Right ventricle myocardium inferior (tissue), 1 donor: ENCODE measurements at places on chromosomes 12 and 14. TPM values are rescaled to one million over a fixed set of nuclear protein-coding genes. Genes with fewer than 3 reads are reported as not detected.

FSCB gene
- not detected for total RNA-seq

TSPAN19 gene
- total RNA-seq, result 0.49 TPM

CIDEB gene
- total RNA-seq, result 4.3 TPM

FITM1 gene
- 129 TPM for total RNA-seq

KRT75 gene
- total RNA-seq, result not detected

GRCh38 chr14:70585231-70585630 is 15.2 kb downstream of the MED6 start:
- no peak for DNase-seq

GRCh38 chr12:49232940-49233841 is 31.7 kb upstream of the TUBA1C start:
- DNase-seq, result peak; percentile 81

- DNase-seq, result no peak
Measured at GRCh38 chr14:61992139-61992538, 229.9 kb downstream of the SNAPC1 start.

GRCh38 chr14:75548544-75548943 is 26.3 kb downstream of the BATF start:
- DNase-seq, result no peak

- DNase-seq, result no peak
Measured at GRCh38 chr12:13176256-13176655, 20.3 kb upstream of the EMP1 start.

GRCh38 chr14:81193924-81194633 is 26.7 kb downstream of the GTF2A1 start:
- no peak for DNase-seq

DNA sequence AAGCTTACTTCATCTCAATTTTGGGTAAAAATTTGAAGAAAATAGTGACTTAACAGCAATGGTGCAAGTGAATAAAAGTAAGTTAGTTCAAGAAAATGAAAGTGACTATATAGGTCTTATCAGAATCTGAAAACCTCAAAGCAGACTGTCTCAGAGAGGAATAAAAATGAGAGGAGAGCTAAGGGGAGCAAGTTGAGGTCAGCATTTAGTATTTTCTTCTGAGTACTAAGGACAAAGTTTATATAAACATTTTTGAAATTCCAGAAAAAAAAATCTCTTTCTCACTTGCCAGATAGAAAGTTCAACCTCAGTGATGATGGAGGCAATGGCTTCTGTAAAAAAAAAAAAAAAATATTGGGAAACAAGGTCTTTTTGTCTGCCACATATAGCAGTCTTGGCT is 414.1 kb downstream of the NPAS3 start:
- DNase-seq, result no peak

GRCh38 chr14:93959239-93960107 is 16.9 kb downstream of the ASB2 start:
- peak; percentile 67 for DNase-seq

DNA sequence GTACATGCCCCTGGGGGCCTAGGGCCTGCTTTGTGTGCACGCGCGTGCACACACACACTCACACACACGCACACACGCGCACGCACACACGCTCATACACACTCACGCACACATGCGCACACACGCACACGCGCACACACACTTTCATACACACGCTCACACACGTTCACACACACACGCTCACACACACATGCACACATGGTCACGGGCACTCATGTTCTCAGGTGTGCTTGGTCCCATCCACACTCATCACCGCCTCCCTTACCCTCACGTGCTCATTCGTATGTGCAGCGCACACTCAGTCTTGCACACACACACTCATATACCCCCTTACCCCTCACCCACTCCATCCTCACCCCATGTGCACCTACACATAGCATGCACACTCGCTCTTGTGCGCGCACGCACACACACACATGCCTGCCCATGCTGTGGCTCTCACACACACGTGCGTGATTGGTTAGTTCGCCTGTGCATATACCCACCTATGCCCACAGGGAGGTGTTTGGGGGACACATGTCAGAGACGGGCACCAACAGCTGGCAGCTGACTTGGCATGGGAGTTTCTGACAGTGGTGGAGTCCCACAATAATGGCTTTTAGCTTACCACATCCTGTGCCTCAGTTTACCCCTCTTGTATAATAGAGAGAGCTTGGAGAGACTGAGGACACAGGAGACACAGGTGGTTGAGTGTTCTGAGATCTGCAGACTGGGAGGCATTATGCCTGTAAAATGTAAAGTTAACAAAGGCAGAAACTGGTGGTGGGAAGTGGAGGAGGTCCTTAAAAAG is 28.7 kb downstream of the TSPAN9 start:
- no peak for DNase-seq

DNA sequence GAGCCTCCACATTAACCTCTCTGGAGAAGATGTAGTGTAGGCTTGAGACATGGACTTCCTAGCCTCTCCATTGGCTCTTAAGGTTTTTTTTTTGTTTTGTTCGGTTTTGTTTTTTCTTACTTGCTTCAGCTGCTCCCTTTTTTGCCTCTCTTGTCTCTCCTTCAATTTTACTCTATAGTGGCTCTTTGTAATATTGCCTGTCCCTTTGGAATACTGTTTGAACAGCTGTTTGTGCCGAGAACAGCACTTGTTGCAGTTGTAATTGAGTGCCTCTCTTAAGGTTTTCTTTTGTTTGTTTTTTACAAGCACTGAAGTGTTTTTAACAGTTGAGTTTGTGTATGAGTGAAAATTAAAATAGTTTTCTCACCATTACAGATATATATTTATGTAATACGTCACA is 567.7 kb downstream of the LRFN5 start:
- DNase-seq, result no peak

GRCh38 chr12:117821480-117822175 is 147.2 kb downstream of the KSR2 start:
- DNase-seq, result no peak
